ENCODE measurements at places on chromosomes 7 and 10.

DNA sequence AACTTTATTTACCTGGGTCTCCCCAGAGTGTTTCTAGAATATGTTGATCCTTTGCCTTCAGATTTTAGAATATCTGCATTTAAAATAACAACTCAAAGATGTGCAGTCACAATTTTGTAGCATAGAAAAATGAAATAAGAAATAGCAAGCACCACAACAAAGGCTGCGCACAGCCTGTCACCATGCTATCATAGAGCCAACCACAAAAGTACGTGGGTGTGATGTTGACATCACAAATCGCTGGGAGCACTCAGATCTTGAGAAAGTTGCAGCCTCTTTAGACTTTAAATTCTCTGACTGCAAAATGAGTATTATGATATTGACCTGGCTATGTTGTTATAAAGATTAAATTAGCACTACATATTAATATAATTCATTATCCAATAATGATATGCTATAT is 177.9 kb downstream of the TNS3 start:
- DNase-seq = no peak

- DNase-seq = no peak
Observed at GRCh38 chr7:106721816-106722785, 61.1 kb upstream of the CCDC71L start.

DNA sequence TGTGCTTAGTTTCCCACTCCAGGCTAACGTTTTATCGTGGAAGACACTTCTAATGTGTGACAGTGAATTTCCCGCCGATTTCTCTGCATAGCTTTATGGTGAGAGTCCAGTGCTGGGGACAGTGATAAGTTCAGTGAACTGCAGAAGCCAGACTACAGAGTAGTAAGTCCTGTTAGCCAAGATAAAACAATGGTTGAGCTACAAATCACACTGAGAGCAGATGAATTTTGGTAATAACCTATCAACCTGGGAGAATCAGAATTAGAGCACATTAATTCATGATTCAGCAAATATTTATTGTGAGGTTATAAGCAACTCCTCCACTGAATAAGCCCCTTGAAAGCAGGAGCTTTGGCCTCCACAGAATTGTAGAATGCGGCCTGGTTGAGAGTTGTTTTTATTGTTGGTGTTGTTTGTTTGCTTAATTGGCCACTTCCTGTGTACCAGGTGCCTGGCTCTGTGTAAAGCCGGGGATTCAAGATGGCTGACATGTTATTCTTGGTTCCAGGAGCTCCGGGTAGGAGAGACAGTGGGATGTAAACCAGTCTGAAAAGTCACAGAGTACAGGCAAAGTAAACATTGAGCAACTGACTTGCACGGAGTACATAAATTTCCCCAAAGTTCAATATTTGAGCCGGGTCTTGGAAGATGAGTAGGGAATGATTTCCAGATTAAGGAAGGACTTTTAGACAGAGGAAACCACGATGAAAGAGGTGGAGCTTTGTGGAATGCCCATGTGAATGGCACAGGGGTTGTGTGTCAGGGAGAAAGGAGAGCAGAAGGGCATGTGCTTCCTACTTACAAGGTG is 112.7 kb downstream of the SNX10 start:
- DNase-seq = no peak

DNA sequence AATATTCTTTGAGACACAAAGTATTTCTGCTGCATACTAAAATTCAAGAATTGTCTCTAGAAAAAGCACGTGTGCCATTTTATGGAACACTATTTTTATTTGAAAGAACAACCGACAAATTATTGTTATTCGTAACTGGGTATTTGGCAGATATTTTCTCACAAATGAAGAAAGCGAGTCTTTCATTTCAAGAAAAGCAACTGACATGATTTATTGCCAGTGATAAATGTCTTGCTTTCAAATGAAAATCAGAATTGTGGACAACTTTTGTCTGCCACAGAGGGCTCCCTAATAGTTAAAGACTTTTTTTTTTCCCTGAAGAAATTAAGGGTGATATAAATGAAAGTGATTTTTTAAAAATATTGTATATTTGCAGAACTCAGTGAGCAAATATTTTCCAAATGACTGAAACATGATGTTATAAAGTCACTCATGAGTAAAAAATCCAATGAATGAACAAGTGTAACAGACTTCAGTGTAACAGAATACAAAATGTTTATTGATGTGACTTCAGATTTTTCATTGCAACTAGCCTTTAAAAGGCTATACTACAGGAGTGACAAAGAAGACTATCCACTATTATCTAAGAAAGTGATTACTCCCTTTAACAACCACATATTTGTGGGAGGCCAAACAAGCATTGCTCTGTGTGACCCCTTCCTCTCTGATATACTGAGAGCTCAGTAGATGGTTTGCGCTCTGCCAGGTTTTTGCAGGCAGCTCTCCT is 49.0 kb upstream of the SEMA3E start:
- DNase-seq = no peak

DNA sequence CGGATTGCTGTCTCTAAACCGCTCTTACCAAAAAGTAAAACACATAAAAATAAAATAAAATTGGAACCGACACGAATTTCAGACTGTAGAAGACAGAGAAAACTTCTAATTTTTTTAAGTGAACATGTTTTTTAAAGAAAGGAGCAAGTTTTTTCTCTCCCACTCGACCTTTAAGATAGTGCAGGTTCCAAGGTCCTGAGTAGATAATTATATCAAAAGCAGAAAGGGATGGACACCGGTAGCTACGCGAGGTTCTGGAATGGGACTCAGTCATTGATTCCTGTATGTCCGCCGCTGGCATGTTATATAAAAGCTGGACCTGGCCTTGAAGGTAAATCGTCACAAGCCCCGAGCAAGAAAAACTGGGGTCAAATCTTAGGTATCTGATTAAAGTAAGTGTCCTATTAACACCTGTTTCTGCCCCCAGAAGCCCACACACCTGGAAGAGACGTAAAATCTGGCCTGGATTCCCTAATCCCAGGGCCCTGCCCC is 462 bp upstream of the CISD1 start:
- no peak for DNase-seq

DNA sequence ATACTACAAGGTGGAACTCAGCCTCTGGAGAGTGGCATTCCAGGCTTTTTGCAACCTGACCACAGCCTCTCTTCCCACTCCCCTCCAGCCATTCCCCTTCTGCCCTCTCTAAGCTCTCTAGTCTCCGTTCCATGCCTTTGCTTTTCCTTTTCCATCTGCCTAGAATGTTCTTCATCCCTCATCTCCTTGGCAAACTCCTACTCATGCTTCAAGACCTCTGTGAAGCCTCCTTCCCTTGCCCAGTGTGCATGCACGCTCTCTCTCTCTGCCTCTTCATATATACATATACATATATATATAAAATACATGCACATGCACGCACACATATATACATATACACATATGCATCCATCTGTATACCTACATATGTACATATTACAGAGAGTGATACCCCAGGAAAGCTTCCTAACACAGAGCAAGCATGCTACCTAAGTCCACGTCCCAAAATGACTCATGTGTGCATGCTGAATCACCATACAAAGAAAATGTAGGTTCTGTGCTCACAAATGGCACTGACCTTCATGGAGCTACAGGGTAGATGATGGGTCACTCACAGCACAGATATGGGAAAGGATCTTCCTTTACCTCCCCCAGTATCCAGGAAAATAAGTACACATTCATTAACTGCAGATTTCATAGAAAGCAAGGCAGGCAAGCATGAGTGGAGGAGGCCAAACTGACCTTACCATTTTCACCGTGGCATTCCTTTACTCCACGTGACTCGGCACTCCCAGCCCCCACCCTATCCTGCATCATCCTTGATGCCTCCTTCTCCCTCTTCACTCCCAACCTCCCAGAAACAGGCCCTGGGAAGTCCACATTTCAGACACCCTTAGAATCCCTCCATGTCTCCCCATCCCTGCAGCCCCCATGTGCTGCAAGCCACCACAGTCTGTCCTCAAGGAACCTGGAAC is 238.4 kb upstream of the ZMIZ1 start:
- no peak for DNase-seq

DNA sequence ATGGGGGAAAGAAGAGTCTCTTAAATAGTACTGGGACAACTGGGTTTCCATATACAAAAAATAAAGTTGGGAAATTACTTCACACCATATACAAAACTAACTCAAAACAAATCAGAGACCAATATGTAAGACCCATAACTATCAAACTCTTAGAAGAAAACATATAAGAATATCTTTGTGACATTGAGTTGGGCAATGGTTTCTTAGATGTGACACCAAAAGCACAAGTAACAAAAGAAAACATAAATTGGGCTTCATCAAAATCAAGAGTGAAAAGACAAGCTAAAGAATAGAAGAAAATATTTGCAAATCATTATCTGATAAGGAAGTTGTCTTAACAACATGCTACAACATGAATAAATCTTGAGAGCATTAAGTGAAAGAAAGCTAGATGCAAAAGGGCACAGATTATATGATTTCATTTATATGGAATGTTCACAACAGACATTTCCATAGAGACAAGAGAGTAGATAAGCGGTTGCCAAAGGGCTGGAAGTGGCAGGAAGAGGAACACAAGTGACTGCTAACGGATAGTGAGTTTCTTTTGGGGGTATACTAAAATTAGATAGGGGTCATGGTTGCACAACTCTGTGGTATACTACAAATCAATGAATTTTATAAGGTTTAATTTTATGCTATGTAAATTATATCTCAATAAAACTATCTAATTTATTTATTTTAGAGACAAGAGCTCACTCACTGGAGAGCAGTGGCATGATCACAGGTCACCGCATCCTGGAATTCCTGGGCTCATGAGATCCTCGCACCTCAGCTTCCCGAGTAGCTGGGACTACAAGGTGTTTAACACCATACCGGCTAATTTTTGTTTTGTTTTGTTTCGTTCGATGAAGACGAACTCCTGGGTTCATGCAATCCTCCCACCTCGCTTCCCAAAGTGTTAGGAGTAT is 35.4 kb downstream of the JMJD1C start:
- no peak for DNase-seq

DNA sequence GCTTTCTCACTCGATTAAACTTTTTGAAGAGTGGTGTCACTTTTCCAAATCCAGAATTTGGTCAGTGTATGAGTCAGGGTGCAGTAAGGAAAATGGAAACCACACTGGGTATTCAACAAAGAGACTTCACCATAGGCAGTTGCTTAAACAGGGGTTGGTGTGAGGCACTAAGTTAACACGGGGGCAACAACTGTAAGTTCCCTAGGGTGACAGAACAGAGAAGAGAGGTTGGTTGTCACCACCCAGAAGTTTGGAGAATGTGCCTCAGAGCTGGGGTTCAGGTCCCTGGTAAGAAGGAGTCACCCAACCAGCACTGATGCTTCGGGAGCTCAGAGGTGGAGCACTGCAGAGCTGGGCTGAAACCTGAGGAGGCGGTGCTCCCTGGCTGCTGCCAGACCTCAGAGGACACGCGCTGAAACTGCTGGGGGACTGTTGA is 170.4 kb downstream of the ARID5B start:
- no peak for DNase-seq

- no peak for DNase-seq
Observed at GRCh38 chr10:31701546-31701945, 227.1 kb downstream of the ARHGAP12 start.

DNA sequence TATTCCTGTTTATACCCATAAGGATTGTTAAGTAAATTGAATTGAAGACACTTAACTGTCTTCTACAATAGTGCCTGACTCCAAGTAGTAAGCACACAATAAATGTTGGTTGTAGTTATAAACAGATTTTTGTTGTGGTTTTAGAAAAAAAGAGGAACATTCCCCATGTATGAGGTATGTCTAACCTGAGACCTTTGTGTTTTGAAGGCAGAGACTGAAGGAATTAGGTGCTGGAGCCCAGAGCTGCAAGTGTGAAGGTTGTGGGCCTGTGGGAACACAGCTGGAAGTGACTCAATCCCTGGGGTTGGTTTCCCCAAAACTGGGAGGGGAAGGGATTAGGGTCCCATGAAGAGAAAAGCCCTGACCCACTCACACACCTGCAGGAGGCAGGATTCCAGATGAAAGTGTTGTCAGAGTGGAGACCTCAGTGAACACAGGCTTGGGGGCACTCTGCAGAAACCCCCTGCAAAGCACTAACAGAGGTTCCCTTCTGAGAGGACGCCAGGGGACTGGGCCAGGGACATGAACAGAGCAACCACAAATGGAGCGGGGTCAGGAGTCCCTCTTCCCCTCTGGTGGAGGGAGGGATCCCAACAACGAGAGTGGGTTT is 265.1 kb upstream of the KLF14 start:
- no peak for DNase-seq
